ENCODE measurements at places on chromosomes 3 and 15. TPM values are rescaled to one million over a fixed set of nuclear protein-coding genes. Genes with fewer than 3 reads are reported as not detected.

MFSD1 gene
- 139 TPM for polyA plus RNA-seq

DNA sequence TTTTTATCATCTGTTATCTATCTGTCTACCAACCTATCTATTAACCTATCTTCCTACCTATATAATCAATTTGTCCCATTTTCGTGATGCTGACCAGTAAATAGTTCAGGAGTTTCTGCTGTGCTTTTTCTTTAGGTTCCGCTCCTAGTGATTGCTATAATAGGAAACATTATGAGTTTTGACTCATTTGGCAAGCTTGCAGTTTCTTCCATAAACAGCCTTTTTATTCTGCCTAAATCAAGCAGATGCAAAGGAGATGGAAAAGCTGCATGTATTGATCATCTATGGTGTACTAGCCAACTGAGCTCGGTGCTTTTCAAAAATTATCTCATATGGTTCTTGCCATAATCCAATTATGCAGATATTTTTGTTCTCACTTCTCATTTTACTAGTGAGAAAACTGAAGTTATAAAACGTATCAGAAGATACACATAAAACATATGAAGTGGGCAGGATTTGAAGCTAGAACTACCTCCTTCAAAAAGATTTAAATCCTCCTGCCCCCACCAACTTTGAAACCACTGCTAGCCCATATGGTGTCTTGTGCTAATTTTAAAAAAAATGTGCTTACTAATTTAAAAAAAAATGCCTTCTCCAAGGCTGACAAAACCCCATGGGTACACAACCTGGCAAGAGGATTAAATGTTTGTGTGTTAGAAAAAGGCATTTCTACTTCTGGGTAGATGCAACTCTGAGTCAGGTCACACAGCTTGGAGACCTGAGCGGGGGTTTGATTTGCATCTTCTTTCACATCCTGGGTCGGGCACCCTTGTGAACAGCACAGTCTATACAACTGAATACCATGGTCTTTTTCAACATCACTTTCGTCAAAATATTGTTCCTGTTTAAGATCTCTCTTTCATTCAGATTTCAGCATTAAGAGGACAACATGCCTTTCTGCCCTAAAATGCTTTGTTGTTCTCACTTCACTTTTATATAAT, 267.0 kb downstream of the CHL1 start:
- no peak overlapping the region for H3K27ac ChIP-seq
- no peak for DNase-seq
- H3K4me3 ChIP-seq = no peak overlapping the region
- H3K27me3 ChIP-seq = no peaks in the 10 kb centered on the region
- no peaks in the 10 kb centered on the region for H3K4me1 ChIP-seq

GRCh38 chr3:54157860-54158259, 35.5 kb downstream of the CACNA2D3 start:
- peaks cover 5% of the 10 kb centered on the region for H3K27me3 ChIP-seq
- no peak overlapping the region for H3K4me3 ChIP-seq
- H3K27ac ChIP-seq = no peak overlapping the region
- H3K4me1 ChIP-seq = no peaks in the 10 kb centered on the region
- no peaks in the 10 kb centered on the region for H3K36me3 ChIP-seq

- DNase-seq = no peak
- H3K4me1 ChIP-seq = peaks cover 6% of the 10 kb centered on the region
- H3K36me3 ChIP-seq = no peaks in the 10 kb centered on the region
- H3K4me3 ChIP-seq = no peak overlapping the region
- H3K27me3 ChIP-seq = peaks cover 4% of the 10 kb centered on the region
Measured at GRCh38 chr15:58213587-58214338, 75.6 kb downstream of the AQP9 start.

- peaks cover 17% of the 10 kb centered on the region for H3K36me3 ChIP-seq
- peaks cover 2% of the 10 kb centered on the region for H3K27me3 ChIP-seq
- no peak for DNase-seq
- H3K27ac ChIP-seq = peak overlapping the region; percentile 69
- no peak overlapping the region for H3K4me3 ChIP-seq
- H3K4me1 ChIP-seq = peaks cover 85% of the 10 kb centered on the region
Measured at GRCh38 chr3:187014417-187014864, 84.1 kb downstream of the ST6GAL1 start.

DNA sequence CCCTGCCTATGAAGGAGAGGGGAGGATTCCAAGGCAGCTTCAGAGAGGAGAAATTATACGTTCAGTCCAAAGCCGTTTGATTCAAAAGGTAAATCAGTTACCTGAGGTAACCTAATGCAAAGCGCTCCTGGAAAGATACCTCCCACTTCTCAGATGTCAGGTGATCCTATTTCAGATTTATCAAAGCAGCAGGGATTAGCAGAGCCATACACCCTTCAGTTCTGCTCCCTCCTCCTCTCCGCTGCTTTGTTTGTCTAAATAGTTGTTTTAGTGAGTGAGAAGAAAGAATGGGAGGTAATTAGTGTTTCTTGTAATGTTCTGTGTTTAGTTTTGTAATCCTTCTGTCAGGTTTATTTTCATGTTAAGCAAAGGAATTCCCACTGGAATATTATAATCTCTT, 81.1 kb downstream of the SOX14 start:
- H3K27ac ChIP-seq = no peak overlapping the region
- no peak for DNase-seq
- H3K4me3 ChIP-seq = no peak overlapping the region
- no peaks in the 10 kb centered on the region for H3K36me3 ChIP-seq
